ENCODE measurements at places on chromosomes 2 and 18.

DNA sequence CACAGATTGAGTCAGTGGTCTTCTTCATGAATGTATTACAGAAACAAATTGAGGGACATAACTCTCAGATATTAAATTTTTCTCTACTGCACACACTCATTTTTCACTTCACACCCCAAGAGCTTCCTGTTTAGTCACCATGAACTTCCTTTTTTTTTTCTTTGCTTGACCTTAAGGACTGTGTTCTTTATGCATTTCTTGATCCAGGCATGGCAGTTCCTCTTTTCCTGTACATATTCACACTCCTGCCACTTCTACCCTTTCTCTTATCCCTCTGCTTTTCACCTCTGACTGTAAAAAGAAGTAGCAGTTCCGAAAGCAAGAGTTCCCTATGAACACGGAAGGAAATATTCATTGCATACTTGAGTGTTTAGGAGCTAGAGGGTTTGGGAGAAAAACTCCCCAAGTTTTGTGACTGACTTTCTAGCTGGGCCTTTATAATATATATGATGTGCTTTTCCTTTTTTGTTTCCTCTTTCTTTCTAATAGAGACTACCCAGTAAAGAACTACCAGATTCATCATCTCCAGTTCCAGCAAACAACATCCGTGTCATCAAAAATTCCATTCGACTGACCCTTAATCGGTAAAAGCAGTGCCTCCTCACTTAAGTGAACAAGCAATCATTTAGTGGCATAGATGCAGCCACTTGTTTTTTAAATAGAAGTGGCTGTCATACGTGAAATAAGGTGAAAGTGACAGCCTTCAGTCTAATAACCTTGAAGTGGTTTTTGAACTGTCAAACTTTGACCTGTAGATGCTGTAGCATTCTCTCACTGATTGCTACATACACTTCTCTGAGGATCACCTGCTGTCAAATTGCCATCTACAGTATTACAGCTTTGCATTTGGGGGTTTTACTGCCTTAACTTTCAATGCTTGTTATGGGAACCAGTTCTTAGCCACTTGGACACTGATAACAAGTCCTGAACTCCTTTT lies 40.8 kb downstream of the PAPOLG start:
- no peak for DNase-seq

DNA sequence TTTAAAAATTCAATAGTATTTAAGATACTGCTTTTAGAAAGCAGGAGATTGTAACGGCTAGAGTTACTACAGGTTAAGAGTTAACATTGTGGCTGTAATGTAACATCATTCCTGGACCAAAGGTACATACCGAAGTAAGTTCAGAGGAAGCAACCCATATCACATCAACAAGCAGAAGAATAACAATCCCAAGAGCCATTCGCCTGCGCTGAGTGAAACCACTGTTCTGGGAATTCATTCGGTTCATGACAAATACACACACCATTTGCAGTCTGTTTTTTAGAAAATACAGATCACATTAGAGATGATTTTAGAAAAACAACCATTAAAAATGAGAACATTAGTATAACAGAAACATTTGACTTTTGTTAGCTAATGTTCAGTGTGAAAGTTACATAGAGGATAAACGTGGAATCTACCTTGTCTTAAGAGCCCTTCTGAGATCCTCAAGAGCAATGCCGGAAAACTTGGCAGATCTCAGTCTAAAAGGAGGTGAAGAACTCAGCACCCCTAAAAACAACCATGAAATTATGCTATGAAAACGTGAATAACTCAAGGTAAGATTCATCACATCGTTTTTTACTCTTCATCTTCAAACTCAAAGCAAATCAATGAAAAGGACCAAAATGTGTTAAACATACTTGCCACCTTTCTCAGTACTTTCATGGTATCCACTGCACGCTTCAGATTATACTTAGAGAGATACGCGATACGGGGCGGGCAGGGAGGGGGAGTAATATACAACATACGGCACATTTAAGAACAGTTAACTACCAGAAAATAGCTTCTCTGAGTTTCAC lies 1.2 kb downstream of the SLC35F5 start:
- DNase-seq = no peak

- DNase-seq = no peak
Observed at GRCh38 chr2:216687646-216688045, 7.7 kb downstream of the IGFBP5 start.

GRCh38 chr18:75261430-75262223 lies 51.0 kb downstream of the TSHZ1 start:
- no peak for DNase-seq

DNA sequence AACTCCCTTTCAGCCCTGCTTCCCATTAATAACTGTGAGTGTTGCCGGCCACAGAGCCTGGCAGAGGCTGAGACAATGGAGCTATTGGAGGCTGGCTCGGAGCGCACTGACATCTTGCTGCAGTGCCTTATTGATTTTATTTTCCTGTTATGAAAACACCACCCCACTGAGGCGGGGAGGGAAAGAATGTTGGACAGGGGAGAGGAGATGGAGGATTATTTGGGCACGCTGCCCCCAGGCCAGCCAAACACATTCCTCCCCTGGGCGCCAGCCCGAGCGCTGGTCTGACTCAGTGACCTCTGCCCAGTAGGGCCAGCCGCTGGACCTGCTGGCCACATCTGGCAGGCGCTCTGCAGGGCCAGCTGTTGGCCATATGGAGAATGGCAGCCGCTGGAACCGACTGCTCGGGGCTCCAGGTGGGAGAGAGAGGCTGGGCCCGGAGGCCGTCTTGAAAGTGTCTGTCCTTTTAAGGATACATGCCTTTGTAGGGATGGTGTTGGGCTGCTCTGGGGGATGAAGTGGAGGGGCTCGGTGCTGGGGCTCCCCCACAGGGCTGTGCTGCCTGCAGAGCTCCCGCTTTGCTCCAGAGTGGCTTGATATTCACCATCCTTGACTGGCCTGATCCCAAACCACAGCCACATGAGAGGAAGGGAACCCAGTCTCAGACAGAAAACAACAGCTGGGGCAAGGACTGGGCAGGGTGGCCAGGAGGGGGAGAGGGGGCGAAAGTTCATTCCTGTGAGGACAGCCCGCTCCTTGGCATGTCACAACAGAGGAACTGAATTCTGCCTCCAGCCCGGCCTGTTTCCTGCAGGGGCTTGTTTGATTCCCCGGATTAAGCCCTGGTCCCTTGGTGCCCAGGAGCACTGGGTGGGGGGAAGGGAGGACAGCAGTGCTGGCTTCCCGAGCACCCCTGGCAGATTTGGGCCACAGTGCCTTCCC lies 179.0 kb downstream of the KLHL29 start:
- DNase-seq = no peak

DNA sequence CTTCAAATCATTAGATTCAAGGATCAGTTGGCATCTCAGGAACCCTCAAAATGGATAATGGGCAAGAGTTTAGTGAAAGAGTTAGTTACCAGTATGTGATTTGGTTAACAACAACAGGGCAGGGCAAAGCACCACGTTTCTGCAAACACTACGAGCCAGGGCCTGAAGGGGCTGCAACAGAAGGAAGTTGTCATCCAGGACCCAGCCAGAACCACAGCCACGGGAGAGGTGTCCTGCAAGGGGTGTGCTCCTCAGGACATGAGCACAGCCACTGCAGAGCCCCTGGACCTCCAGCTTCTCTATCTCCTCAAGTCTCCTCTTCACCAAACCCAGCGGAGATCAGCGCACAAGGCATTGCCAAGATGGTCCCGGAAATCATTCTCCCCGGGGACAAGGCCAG lies 173.3 kb upstream of the PIEZO2 start:
- DNase-seq = no peak

DNA sequence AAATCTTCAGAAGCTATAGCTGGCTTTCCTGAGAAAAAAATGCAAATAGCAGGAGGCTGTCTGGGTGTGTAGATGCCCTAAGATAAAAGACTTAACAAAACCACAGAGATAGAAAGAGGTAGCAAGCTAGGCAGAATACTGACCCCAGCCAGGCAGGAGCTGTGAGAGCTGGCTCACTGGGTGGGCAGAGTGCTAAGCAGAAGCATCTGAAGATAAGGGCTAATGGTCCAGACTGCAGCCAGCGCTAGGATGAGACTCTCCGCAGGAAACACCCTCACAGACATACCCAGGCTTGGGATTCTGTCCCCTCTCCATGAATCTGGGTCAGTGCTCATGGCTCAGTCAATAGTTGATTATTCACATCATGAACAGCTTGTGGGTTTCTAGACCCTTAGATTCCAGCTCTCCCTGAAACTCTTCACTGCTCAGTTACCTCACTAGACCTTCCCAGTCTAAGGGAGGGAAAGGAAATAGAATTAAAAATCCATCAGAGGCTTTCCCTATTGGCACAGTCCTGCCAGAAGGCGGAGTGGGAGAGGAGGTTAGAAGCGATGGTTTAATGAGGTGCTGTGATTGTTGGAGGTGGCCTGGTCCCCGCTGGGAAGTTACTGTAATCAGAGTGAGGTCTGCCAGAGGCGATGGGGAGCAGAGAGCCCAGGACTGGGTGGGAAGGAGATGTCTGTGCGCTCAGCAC lies 21.4 kb upstream of the CCBE1 start:
- no peak for DNase-seq

DNA sequence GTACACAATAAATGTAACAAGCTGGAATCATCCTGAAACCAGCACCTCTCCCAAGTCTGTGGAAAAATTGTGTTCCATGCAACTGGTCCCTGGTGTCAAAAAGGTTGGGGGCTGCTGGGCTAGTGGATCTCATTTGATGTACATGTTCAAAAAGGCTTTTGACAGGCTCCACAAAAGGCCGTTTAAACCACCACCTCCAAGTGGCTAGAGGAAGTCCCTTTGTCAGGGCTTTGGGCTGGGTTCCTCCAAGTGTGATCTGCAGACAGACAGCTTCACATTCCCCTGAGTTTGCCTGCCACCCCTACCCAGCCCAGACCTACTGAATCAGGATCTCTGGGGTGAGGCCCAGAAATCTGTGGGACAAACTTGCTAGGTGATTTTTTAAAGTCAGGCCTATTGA lies 84.7 kb downstream of the TGFA start:
- DNase-seq = no peak

- no peak for DNase-seq
Observed at GRCh38 chr2:119062179-119062578, 96.4 kb downstream of the C1QL2 start.

- DNase-seq = no peak
Observed at GRCh38 chr2:39706945-39707344, 41.2 kb downstream of the TMEM178A start.

GRCh38 chr2:203737360-203737759 lies 30.9 kb downstream of the CD28 start:
- DNase-seq = no peak
